A673 (cell line): ENCODE measurements at places on chromosomes 6 and 20.

- DNase-seq, result no peak
Observed at GRCh38 chr6:117498159-117498558, 15.7 kb downstream of the DCBLD1 start.

- DNase-seq, result no peak
Observed at GRCh38 chr6:4437342-4437741, 302.0 kb upstream of the ECI2 start.

DNA sequence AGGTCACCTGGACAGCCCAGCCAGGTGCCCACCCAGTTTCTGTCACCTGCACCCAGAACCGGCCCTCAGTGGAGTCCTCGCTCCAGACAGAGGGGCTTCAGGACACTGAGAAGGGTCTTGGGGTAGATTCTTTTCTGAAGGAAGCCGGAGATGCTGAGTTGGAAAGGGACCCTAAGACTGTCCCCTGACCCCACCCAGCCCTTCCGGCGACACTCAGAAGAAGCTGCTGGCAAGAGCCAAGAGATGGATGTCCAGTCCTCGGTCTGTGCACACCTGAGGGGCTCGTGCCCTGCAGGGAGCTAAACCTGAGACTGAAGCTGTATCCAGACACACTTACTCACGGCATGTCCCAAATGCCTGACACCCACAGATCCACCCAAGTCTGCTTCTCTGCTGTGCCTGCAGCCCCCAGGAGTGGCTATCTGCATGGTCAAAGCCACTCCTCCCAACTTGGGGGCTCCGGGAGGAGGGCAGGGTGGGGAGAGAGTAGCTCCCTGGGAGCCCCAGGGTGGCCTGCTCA is 20.2 kb downstream of the NTSR1 start:
- DNase-seq, result no peak

DNA sequence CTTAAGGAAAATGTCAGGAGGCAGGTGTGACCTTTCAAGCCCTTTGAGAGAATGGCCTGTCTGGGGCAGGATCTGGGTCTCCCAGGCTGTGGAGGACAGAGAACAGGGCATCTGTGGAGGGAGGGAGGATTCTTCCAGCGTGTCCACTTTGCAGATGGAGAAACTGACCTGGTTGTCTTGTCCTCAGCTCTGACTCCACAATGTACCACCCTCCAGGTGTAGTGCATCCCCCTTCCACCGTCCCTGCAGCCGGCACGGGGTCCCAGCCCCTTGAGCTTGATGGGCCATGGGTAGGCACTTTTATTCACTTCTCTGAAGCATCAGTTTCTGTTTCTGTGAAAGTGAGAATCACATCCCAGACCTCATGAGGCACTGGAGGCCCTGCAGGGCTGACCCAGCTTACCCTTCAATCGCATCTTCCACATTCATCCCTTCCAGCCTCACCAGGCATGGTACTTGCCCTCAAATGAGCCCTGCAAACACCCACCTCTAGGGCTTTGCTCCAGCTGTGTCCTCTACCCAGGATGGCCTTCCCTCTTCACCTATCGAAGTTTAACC is 4.6 kb upstream of the TGM2 start:
- no peak for DNase-seq

DNA sequence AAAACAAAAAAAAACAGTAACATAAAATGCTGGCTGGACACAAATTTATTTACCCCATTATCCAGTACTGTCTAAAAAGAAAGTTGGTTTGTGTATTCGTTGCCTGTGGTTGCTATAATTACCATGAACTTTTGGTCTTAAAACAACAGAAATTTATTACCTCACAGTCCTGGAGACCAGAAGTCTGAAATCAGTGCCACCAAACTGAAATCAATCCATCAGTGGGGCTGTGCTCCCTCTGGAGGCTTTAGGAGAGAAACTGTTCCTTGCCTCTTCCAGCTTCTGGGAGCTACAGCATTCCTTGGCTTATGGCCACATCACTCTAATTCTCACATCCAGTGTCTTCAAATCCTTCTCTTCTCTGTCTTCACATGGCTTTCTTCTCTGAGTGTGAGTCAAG is 79.4 kb downstream of the SNX5 start:
- DNase-seq, result no peak

GRCh38 chr6:49326347-49326746 is 136.7 kb downstream of the MMUT start:
- peak; percentile 30 for DNase-seq

DNA sequence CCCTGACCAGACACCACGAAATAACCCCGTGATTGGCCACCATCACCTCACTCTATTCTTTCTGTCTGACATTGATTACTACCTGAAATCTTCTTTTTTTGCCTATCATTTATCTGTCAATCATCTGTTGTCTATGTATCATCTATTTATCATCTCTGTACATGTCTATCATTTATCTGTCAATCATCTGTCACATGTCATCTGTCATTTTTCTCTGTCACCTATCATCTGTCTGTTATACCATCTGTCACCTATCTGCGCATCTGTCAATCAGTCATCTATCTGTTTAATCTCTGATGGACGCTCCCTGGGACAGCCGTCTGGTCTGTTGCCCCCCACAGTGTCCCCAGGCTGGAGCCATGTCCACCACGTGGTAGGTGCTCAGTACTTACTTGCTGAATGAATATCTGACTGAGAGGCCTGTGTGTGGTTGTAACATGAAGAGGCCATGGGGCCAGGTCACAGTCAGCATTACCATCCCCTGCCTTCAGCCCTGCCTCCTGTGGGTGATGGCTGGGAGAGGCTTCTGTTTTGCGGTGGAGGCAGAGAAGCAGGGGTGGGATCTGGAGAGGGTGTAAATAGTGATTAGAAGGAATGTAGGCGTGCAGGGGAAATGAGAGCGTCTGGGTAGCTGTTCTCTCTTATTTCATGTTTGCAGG is 302.7 kb downstream of the QKI start:
- DNase-seq, result no peak

- no peak for DNase-seq
Observed at GRCh38 chr6:9535106-9535505, 879.8 kb downstream of the TFAP2A start.

- DNase-seq, result no peak
Observed at GRCh38 chr6:117601811-117602150, 530 bp downstream of the GOPC start.

DNA sequence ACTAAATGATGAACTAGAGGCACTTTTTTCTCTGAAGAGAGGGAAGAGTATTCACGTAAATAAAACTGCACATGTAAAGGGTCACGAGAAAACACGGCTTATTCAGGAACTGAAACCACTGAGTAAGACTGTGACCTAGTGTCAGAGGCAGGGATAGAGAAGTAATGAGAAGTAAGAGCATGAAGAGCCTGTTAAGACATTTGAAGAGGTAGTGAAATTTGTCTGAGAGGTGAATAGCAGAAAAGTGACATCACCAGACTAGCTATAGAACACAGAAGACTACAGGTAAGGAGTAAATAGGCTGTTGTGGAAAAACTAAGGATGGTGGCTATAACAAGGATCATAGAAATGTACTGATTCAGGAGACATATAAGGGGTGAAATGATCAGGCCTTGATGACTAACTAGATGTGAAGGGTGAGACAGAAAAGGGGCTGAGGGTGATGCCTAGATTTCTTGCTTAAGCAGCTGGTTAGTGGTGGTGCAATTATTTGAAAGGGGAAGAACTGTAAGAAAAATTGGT is 76.8 kb downstream of the REV3L start:
- DNase-seq, result no peak

DNA sequence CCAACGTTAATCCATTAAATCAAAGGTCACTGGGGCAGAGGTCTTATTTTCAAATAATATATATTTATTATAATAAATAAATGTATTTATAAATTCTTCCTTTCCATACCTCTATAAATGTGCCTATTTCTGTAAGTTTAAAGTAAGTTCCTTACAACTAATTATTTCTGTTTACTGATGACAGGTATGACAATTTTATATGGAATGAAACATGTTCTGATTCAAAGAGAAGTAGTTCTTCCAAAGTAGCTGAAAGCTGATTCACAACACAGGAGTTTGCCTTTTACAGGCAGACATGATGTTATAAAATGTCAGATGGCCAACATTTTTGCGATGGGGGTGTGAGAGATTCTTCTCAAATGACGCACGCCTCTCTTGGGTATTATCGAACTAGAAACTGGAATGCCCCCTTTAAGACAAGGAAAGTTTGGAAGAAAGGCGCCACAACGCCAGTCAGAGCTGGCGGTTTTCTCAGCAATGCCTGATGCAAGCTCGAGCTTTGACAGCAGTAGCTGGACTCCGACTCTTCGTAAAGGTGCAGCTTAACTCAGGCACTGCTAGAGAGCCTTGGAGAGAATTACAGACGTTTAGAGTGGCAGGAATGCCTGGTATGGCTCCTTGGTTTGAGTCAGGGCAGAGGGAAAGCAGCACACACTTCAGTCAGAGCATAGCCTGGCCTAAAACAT is 92.1 kb downstream of the FOXC1 start:
- peak; percentile 9 for DNase-seq

- peak; percentile 6 for DNase-seq
Observed at GRCh38 chr6:70901324-70901723, 55.5 kb downstream of the B3GAT2 start.
